Stimulated activated CD8-positive, alpha-beta memory T cell treated with anti-CD3 and anti-CD28 coated beads, Interleukin-2, amount 100 ng/mL, for 1 hour (primary cell): ENCODE measurements at places on chromosomes 5 and 9.

GRCh38 chr5:179791881-179792611 is 1.7 kb upstream of the LTC4S start:
- DNase-seq = no peak

DNA sequence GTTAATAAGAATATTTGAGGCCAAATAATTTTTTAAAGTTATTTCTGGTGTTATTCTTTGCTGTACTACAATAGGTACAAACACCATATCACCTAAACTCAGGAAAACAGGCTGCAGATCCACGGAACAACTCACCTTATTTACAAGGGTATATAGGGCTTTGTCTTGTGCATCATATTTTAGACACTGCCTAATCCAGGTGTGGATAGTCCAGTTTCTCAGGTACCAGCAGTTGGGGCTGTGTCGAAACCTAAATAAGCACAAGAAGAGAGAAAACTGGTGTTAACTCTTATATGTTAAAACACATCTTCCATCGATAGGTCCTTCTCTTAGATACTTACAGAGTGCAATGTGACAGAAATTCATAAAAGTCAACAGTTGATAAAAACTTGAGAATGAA is 82.2 kb downstream of the MRPS27 start:
- DNase-seq = no peak

DNA sequence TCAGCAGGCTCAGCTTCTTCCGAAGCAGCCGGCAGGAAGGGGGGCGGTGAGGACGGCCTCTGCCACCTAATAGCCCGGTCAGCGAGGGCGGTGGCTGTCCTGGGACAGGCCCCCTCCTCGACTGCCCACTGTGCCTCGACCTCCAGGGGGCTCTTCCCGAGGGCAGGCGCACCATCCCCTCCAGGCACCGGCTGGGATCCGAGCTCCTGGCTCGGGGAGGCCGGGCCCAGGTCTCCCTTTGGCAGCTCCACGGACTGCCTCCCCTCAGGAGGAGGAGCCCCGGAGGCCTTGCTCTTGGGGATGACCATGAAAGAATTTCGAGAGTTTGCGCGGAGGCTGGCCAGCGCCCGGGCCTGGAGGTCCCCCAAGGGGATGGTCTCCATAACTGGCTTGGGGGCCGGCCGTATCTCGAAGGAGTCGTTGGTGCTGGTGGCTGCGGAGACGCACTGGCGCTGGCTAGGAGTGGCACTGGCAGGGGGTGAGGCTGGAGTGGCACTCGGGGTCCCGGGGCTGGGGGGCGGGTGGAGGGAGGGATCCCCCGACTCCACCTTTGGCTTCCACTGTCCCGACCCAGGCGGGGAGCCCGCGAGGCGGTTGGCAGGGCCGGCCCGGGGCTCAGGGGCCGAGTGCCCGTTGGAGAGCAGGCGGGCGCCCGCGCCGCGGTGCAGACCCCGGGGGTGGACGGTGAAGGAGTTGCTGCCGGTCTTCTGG is 975 bp downstream of the TPRN start:
- no peak for DNase-seq

DNA sequence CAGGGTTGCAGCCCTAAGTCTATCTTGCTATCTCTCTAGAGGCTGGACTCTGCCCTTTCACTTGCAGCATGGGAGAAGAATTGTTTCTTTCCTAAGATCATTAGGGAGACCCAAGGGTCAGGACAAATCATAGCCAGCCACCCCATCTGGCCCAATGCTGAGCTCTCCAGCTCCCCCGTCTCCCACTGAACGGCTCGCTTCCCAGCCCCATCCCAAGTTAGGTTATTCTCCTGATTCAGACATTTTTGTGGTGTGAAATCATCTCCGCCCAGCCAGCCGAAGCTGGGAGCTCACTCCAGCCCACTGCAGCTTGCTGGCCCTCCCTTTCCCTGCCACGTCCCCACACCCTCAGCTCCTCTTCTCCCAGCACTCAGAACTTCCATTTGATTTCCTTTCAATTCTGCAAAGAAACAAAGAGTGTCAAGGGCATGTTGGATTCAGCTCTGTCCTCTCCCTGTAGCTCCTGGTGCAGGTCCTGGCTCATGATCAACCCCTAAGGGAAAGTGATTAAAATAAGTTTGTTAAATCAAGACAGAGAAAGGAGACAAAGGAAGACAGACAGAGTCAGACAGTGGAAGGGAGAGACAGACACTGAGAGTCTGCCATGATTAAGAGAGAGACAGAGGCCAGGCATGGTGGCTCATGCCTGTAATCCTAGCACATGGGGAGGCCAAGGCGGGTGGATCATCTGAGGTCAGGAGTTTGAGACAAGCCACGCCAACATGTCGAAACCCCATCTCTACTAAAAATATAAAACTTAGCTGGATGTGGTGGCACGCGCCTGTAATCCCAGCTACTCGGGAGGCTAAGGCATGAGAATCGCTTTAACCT is 12.6 kb upstream of the SPARC start:
- DNase-seq = no peak

- no peak for DNase-seq
These were observed 545 bp downstream of the DIPK1B start for GRCh38 chr9:136712690-136713544.

- no peak for DNase-seq
These were observed 140.3 kb downstream of the PCSK1 start for GRCh38 chr5:96292582-96293247.
